ENCODE measurements at places on chromosomes 3 and 15. TPM values are rescaled to one million over a fixed set of nuclear protein-coding genes. Genes with fewer than 3 reads are reported as not detected.

The TTBK2 gene
- total RNA-seq = 9.7 TPM

The SH3GL3 gene
- total RNA-seq = 0.27 TPM

The DZIP1L gene
- total RNA-seq = 7.3 TPM

The RYR3 gene
- 5.4 TPM for total RNA-seq

The RPL22L1 gene
- 13.7 TPM for total RNA-seq
